ENCODE measurements at places on chromosomes 5 and 9. TPM values are rescaled to one million over a fixed set of nuclear protein-coding genes. Genes with fewer than 3 reads are reported as not detected.

DNA sequence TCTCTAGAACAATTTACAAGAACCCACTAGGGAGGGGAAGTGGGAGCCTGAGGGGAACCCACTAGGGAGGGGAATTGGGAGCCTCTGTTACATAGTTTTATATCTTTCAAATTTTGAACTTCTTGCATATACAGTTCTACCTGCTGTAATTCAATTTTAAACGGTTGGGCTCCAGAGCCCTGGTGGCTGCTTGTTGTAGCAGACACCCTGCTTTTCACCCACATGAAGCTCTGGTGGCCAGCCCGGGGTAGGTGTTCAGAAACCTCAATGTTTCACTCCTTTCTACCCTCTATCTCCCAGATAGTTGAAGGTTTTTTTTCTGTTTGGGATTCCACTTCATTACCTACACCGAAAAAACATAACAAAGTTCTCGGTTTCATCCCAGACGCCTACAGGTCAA lies 124.4 kb downstream of the TMEM174 start:
- DNase-seq: no peak

DNA sequence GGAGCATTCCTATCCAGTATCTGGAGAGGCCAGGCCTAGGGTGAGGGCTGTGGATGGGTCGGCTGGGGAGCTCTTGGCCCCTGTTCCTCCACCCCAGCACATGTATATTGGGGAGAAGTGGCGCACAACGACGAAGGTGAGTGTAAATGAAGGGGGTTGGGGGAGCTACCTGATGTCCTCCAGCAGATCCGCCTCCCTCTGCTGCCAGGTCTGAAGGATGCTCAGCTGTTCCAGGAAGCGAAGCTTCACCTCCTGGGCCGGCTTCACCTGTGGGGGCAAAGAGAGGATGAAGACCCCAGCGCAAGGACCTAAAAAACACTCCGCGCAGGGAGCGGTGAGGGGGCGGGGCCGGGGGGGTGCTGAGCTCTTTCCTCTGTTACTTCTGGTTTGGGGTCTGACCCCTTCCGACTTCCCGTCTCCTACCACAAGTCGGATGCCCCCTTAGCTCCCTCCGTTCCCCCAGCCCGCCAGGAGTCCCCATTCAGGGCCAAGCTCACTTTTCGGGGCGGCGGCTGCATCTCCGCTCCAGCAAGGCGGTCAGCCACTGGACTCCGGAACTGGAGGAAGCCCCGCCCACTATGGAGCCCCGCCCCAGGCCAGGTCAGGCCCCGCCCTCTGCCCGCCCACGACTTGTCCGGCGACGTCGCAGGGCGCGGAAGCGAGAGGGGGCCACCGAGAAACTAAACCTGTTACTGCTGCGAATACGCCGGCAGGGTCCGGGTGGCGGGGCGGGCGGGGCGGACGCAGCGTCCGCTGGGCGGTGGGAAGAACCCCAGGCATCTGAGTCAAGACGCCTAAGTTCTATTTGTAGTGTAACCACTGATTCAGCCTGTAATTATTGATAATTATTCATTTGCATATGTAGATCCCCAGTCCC lies at the start of gene FCHSD1:
Gene FCHSD1 (minus strand): TSS at position 568 of the 877 bp plus-strand sequence. CDS start 50 bp downstream, at position 518.
- DNase-seq: peak; percentile 95

DNA sequence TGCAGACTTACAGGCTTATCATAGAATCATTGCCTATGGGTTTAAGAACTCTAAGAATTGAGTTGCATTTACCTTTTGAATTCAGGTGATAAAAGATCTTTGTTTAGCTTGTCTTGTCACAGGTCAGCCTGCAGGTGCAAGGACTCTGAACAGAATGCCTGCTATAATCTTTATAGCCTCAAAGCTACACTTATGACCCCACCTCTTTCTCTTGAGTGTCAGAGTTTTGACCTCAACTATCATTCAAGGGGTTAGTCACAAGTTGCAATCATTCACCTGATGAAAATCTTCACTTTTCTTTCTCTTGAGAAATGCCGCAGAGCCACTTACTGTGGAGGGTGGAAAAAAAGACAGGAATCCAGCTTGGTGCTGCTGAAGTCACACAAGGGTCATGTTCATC lies 49.5 kb downstream of the ERCC6L2 start:
- DNase-seq: no peak

- no peak for DNase-seq
These were observed 259.0 kb downstream of the GADD45G start for GRCh38 chr9:89863837-89864236.

DNA sequence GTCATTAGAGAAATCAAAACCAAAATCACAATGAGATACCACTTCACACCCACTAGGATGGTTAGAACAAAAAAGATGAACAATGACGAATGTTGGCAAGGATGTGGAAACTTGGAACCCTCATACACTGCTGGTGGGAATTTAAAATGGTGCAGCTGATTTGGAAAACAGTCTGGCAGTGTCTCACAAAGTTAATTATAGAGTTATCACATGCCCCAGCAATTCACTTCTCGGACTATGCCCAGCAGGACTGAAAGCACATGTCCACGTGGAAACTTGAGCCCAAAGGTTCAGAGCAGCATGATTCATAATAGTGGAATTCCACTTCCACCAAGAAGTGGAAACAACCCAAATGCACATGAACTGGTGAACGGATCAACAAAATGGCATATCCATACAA lies 85.0 kb upstream of the HRH2 start:
- DNase-seq: no peak

GRCh38 chr9:83367326-83367725 lies 170.9 kb downstream of the FRMD3 start:
- DNase-seq: no peak

DNA sequence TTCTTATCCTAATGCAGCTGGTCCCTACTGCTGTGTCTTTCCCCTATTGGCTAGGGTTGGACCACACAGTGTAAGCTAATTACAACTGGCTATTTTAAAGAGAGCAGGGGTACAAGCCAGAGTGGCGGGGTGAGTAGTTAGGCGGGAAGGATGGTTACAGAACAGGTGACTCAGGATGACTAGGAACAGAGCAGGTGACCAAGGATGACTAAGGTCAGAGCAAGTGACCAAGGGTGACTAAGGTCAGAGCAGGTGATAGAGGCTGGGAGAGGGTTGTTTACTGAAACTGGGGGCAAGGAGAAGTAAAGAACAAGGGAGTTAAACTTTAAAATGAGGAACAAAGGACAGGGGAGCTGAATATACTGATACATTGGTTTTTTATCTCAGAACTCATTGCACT lies 125.4 kb downstream of the PTTG1 start:
- no peak for DNase-seq

DNA sequence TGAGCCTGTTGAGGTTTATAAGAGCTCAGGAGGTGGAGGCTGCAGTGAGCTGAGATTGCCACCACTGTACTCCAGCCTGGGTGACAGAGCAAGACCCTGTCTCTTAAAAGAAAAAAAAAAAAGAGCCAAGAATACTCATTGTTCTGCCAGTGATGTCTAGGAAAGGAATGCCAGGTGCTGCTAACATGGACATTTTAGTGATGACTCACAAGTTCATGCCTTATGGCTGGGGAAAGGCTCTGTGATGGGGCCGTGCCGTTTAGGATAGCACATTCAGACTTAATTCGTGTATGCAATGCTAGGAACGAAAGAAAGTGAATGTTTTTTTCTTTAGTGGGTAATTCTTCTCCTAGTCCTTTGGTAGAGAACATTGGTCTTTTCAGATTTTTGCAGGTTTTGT lies 134.2 kb downstream of the ARHGAP26 start:
- DNase-seq: no peak

DNA sequence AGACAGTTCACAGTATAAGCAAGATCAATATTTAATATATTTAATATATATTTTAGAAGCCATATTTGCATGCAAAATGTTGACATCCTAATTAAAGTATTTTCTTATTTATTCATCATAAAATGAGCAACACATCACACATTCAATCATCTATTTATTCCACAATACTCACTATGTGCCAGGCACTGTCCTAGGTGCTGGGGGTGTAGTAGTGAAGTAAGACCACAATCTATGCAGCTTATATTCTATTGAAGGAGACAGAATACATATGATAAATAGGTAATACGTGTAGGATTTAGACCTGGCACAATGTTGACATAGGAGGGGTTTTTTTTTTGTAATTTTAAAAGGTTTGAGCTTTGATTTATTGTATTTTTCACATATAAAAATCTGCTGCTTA lies 63.1 kb downstream of the GRIN3A start:
- no peak for DNase-seq

DNA sequence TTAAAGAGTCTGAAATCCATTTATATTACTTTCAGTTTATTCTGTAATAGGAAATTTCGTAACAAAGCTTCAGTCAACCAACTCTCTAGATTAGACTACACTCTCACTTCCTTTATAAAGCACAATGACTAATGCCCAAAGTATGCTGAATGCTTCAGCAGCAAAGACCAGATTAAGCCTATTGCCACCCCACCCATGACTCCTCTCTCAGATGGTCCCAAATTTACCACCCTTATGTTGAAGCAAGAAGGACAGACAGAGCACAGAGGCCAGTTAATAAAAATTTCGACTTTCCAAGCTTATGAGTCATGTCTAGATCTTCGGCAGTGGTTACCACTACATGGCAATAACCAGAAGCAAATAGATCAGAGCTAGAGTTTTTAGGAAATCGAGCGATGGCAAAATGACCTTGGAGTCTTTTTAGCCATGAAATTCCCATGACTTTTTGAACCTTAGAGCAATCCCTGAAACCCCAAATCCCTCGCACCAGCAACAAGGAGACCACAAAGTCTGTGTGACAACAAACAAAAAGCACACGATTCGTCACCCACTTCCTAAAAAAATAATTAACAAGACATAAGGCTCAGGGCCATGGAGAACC lies 287.8 kb upstream of the RASA1 start:
- DNase-seq: no peak

DNA sequence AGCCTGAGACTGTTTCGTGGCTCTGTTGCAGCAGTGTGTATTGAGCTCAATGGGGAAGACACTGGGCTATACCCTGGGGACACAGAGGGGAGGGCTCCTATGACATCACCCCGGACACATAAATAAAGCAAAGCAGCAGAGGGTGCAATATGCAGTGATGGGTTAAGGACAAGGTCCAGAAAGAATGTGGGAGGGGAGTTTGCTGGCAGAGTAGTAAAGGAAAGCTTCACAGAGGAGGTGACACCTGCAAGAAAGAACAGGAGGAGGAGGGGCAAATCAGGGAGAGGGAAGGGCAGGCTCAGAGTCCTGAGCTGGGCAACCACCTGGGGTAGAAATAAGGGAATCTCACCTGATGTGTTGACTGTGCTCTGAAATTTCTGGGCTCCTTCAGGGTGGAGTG lies 35.3 kb upstream of the CDKN2AIPNL start:
- no peak for DNase-seq

DNA sequence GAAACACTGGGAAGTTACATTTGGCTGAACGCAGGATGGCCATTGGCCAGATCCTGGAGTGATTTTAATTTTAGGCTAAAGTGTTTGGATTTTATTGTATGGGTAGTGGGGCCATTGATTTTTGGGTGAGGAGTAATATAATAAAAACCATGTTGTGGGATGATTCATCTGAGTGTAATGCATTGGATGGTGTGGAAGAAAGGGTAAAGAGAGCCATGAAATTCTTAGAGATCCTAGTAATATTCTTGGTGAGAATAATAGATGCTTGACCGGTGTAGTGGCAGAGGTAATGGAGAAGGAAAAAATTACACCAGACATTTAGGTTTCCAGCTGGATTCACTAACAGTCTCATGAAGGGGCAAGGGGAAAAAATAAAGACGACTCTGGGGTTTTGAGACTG lies 158.1 kb downstream of the NPR3 start:
- DNase-seq: no peak

DNA sequence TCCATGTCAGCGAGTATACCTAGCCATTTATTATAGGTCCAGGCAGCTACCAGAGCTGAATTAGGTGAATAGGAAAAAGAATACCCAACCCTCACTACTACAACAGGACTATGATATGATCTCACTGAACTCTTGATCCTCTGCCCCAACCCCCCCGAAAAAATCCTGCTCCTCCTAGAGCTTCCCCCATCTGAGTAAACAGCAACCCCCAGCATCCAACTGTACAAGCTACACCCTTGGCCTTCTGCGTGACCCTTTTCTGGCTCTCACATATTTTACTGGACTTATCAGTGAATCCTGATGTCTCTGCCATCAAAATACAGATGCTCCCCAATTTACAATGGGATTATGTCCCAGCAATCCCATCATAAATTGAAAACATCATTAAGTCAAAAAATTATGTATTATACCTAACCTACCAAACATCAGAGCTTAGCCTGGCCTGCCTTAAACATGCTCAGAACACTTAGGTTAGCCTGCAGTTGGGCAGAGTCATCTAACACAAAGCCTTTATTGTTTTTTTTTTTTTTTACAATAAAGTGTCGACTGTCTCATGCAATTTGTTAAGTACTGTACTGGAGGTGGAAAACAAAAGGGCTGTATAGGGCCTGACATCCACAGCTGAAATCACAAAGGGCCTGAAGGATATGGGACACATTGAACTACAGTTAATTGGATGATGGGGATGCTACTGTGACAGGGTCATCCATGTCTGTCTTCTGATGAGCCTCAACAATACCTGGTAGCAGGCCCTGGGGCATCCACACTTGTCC lies 128.9 kb upstream of the ERCC6L2 start:
- DNase-seq: no peak

- DNase-seq: no peak
These were observed 544 bp upstream of the SNX24 start for GRCh38 chr5:122844910-122845228.

DNA sequence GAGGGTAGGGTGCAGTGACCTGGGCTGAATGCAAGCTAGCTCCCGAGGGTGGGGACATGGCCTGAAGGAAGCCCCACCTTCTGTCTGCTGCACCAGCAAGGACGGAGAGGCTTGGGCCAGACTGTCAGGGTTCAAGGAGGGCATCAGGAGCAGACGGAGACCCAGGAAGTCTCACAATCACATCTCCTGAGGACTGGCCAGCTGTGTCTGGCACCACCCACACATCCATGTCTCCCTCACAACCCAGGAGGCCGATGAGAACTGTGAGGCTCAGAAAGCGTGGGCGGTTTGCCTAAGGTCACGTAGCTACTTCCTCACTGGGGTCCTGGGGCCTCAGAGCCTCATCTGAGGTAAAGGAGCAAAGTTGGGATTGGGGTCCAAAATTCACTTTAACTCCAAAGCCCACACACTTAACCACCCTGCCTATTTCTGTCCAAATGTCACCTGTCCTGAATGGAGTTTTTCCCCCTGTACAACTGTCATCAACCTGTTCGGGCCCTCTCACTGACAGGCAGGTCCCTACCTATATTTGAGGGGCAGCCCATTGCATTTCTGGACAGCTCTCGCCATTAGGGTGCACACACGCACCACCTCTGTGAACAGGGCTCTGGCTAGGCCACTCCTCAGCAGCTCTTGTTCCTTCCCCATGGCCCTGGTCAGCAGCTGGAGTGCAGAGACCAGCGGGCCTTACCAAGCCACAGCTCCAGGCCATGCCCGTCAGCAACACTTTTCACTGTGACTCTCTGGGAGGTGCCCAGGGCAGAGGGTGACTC lies 3.4 kb downstream of the IL13 start:
- no peak for DNase-seq

- DNase-seq: no peak
These were observed 5.1 kb downstream of the RPL12 start for GRCh38 chr9:127445851-127446712.

TBC1D9B gene
- total RNA-seq: 132 TPM

MCTP1 gene
- 63.1 TPM for total RNA-seq

GABRB2 gene
- total RNA-seq: 0.13 TPM

HRH2 gene
- total RNA-seq: 4.3 TPM

SLC27A6 gene
- total RNA-seq: 57.2 TPM

IRF1 gene
- total RNA-seq: 52.2 TPM

PFN3 gene
- not detected for total RNA-seq

FCN2 gene
- not detected for total RNA-seq

Data from sciatic nerve (tissue), 2 donors.